Heart right ventricle (tissue), 16 donors: ENCODE measurements at places on chromosomes 1 and 21. TPM values are rescaled to one million over a fixed set of nuclear protein-coding genes. Genes with fewer than 3 reads are reported as not detected.

DNA sequence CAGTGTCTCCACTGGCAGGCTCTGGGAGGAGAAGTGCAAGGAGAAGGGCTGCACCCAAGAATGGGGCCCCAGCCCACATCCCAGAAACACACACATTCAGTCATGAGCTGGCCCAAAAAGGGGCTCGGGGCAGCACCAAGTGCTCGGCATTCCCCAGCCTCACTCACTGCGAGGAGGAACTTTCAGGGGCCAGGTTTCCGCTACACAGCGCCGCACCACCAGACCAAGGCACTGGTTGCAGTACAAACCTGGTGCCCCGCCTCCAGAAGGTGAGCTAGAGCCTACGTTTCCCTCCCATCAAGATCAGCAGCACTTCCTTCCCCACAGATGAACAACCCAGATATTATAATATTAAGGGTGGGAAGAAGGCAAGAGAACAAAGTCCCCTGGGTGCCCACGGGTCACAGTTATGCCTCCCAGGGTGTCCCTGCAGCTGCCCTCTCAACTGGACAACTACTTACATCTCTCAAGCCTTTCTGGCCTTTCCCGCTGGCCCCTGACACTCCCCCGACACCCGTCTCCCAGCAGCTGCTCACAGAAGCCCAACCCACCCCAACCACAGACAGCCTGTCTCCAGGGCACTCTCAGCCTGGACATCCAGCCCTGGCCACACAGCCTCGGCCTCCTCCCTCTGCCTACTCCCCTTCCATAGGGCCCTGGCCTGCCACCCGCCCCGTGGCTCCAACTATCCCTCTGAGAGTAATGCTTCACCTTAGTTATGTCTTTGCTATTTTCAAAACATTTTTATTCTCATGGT lies 3.8 kb downstream of the PBXIP1 start:
- no peaks in the 10 kb centered on the region for H3K27me3 ChIP-seq
- peaks cover 41% of the 10 kb centered on the region for H3K4me1 ChIP-seq
- no peak for DNase-seq
- H3K4me3 ChIP-seq = no peak overlapping the region
- peaks cover 40% of the 10 kb centered on the region for H3K36me3 ChIP-seq

DNA sequence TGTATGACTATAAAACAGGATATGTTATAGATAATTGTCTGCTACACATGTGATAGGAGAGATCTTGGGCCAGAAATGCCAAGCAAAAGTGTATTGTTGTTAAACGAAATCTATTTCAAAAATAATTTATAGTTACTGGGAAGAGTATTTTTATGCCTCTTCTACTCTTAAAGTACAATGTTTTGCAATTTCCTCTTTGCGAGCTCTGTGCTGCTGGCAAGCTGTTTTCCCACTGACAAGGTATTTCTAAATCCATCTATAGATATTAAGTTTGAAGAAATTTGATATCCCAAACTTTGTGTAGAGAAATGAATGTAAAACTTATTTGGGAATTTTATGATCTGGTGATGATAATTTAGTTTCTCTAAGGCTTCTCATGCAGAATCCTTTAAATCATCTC lies 63.3 kb upstream of the PTGFR start:
- no peaks in the 10 kb centered on the region for H3K36me3 ChIP-seq
- no peaks in the 10 kb centered on the region for H3K27me3 ChIP-seq
- H3K27ac ChIP-seq = no peak overlapping the region
- H3K4me1 ChIP-seq = no peaks in the 10 kb centered on the region
- DNase-seq = no peak

- no peaks in the 10 kb centered on the region for H3K36me3 ChIP-seq
- H3K4me3 ChIP-seq = no peak overlapping the region
- no peak overlapping the region for H3K27ac ChIP-seq
- no peaks in the 10 kb centered on the region for H3K4me1 ChIP-seq
Observed at GRCh38 chr21:42135386-42136052, 64.4 kb downstream of the UMODL1 start.

DNA sequence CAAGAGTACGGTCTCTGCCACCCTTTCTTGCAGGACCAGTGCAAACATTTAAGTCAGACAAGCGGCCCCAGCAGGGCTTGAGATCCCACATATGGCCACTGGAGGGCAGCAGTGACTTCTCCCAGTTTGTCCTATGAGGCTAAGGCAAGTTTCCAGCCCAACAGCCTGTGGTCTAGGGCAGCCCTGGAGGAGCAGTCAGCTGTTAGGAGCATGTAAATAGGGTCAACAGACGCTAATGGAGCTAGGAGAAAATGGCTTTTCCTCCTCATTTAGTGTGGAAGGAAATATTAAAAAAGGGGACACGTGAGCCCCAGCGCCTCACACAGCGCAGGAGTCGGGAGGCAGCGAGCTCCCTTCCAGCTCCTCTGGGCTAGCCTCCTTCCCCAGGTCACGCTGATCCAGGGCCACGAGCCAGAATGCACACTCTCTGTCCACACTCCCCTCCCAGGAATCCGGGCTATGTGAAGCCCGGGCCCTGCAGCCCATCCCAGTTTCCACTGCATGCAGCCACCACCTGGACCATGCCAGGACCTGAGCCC lies 95.6 kb downstream of the LAMC2 start:
- no peaks in the 10 kb centered on the region for H3K36me3 ChIP-seq
- no peaks in the 10 kb centered on the region for H3K27me3 ChIP-seq
- DNase-seq = peak; percentile 94
- H3K27ac ChIP-seq = peak overlapping the region; percentile 85
- H3K4me3 ChIP-seq = no peak overlapping the region
- peaks cover 73% of the 10 kb centered on the region for H3K4me1 ChIP-seq

GRCh38 chr1:239775466-239775865 lies 316.2 kb upstream of the FMN2 start:
- no peak overlapping the region for H3K4me3 ChIP-seq
- DNase-seq = no peak
- no peaks in the 10 kb centered on the region for H3K4me1 ChIP-seq

OR14K1 gene
- not detected for total RNA-seq

GRCh38 chr21:45456584-45457160 lies 51.7 kb downstream of the COL18A1 start:
- DNase-seq = no peak
- H3K36me3 ChIP-seq = peaks cover 9% of the 10 kb centered on the region
- H3K27ac ChIP-seq = no peak overlapping the region
- peaks cover 29% of the 10 kb centered on the region for H3K4me1 ChIP-seq
- H3K27me3 ChIP-seq = no peaks in the 10 kb centered on the region
